ENCODE measurements at places on chromosomes 3 and 15.

DNA sequence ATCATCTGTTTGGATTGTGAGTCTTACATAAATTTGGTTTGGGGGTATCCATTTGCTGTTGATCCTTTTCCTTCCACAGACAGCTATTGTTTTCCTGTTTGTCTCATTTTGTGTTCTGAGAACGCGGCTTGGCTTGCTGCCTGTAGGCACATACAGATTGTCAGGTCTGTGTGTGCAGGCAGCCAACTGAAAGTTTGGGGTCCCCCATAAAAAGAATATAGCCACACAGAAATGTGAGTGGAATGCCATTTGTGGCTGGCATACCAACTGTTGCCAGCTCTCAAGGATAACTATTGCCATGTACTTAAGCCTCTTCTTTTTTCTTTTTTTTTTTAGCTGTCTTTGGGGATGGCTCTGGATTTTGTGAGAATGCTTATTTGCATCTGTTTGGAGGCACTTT is 1308.0 kb downstream of the ROBO1 start:
- DNase-seq = no peak

DNA sequence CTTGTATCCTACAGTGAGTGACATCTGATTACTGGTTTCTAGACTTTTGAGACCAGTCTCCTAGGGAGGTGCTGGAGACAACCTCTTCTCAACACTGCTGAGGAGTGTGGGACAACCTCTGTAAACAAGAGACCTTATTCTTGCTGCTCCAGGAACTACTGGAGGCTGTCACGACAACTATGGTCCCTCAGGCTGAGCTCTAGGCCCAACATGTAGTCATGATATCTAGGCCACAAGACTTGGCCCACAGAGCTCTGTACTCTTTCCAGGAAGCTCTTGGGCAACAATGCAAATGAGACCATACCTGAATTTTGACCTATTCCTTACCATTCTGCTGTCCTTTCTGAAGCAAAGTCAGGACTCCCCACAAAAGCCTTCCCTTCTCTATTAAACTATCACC is 24.3 kb upstream of the HEG1 start:
- no peak for DNase-seq

GRCh38 chr15:36422631-36423030 is 156.8 kb upstream of the CDIN1 start:
- DNase-seq = no peak

- DNase-seq = no peak
Observed at GRCh38 chr3:141410846-141411245, 42.5 kb downstream of the ZBTB38 start.

DNA sequence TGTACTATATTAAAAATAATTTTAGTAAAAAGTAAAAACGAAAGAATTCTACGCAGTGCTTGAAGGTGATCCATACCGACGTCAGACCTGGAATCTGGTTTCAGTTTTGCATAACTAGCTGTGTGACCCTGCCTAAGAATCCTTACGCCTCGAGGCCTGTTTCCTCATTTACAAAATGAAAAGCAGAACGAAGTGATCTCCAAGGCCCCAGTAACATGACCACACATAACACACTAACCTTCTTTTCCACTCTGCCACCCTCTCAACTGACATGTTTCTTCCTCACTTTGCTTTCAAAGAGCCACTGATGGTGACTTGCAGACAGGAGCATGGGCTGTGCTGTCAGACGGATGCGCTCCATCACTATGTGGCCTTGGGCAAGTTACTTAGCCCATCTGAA is 4.8 kb downstream of the MESD start:
- DNase-seq = no peak

- no peak for DNase-seq
Observed at GRCh38 chr3:151214459-151214858, 11.4 kb upstream of the GPR171 start.

DNA sequence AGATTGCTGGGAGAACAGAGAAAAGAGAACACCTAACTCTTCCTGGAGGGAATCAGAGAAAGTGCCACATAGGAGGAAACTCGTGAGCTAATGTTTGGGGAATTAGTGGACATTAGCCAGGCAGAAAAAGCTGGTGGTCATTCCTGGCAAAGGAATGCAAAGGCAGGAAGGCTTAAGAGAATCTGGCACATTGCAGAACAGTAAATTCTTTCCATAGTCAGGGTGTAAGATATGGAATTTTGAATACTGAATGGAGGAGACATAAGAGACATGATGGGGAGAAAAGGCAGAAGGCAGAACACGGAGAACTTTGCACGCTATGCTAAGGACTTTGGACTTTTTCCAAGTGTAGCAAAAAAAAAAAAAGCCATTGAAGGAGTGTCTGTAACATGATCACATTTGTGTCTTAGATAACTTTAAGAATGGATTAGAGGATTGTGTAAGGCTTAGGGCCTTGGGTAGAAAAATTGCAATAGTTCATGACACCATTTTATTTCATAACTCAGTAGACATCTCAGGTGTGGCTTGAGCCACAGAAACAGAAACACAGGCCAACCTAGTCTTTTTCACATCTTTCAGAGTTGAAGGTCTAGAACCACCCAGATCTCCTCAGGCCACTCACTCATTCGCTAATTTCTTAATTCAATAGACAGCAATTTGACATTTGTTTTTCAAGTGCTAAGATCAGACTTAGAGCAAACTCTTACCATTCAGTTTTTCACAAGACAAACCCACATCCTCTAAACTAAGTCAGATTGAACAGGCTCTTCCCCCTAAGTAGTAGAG is 31.2 kb upstream of the CCDC80 start:
- no peak for DNase-seq

- no peak for DNase-seq
Observed at GRCh38 chr3:12175137-12175593, 16.5 kb upstream of the TIMP4 start.

DNA sequence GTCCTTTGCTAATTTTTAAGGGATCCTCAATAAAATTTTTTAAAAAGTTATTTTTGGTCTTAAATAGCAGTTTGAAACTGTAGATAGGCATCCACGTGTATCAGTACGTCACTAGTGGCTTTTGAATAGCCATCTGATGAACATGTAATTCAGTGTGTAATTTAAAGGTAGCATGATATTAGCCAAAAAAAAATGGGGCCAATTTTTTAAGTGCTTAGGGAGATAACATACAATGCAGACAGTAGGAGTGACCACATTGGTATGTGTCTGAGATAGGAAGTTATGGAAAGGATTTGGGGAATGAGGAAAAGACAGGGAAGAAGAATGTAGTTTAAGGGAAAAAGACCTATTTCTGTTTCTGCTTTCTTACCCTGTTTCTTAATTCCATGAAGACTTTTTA is 2.5 kb downstream of the AP4E1 start:
- no peak for DNase-seq

DNA sequence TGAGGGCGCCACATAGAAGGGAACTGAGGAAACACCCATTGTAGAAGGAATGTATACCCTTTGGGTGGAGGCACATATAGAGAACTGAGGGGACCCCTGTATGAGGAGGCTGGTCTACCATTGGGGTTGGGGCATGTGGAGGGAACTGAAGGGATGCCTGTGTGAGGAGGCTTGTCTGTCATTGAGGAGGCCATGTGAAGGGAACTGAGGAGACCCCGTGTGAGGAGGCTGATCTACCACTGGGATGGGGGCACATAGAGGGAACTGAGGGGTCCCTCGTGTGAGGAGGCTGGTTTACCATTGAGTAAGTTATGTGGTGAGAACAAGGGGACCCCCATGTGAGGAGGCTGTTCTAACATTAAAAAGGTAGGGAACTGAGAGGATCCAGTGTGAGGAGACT is 156.1 kb downstream of the FBLN2 start:
- DNase-seq = no peak

GRCh38 chr3:23751212-23751723 is 54.5 kb upstream of the UBE2E1 start:
- DNase-seq = no peak

- DNase-seq = no peak
Observed at GRCh38 chr3:122563717-122564025, 429 bp downstream of the PARP9 start.

GRCh38 chr3:53763353-53763752 is 82.9 kb downstream of the CHDH start:
- no peak for DNase-seq

DNA sequence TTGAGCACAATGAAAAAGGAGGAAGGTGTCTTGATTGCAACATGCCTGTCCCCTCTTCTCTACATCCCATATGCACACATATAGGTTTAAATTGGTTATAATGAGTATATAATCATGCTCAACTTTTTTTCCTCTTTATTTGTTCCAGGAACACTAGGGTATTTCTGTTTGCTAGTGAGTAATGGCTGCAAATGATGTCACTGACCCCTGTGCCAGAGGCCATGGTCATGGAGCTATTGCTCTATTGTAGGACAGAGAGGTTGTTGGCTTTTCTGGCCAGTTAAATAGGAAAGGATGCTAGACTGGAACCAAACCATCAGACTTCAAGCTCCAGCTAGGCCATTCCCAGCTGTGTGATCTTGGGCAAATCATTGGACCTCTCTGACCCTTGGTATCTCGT is 9.6 kb downstream of the ARHGEF3 start:
- DNase-seq = no peak

GRCh38 chr3:194572143-194572789 is 61.0 kb downstream of the TMEM44 start:
- DNase-seq = no peak

GRCh38 chr15:67303490-67304363 is 49.1 kb downstream of the IQCH start:
- no peak for DNase-seq

DNA sequence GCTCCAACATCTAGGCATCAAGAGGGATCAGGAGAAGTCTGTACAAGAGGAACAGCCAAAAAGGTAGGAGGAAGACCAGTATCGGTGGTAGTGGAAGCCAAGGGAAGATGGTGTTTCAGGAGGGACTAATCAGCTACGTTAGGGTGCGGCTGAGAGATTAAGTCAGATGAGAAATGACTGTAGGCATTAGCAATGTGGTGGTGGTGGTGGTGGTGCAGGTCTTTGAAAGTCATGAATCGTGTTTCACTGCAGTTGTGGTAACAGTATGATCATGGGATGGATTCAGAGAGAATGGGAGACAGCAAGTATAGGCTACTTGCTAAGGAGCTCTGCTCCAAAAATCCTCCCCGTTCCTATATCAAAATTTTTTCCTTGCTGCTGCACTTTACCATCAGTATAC is 35.5 kb downstream of the ASTE1 start:
- no peak for DNase-seq

DNA sequence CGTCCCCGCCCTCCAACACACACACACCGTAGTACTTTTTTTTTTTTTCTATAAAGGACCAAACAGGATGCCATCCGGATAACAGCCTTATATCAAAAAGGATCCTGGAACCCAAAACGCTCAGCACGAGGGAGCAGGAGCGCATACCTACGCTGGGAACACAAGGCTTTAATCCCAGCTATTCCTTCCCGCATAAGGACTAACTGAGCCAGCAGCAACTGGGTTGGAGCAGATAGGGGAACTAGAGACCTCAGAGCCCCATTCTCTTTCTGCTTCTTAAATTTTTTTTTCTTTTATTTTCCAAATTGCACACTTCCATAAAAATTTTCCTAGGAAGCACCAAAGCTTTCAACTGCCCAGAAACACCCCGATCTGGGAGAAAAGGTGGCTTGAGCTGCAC is 1.3 kb downstream of the TRANK1 start:
- no peak for DNase-seq

- DNase-seq = no peak
Observed at GRCh38 chr3:180467177-180467576, 134.8 kb upstream of the TTC14 start.

GRCh38 chr15:57256939-57257338 is 119.4 kb upstream of the CGNL1 start:
- no peak for DNase-seq

DNA sequence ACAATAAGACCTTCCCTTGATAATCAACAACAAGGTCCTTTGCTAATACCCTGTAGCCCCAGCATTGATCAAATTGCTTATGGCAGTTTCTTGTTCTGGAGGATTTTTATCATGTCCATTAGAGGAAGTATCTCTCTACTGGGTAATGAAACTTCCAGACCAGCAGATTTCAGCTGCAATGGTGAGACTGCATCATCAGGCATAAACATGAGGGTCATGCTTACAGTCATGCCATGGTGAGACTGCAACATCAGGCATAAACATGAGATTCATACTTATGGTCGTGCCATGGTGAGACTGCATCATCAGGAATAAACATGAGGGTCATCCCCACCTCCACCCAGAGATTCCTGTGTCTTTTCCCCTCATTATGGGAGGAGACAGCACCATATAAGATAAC is 129.0 kb upstream of the LIPC start:
- DNase-seq = no peak

GRCh38 chr3:15331072-15331605 is 1.2 kb downstream of the SH3BP5 start:
- no peak for DNase-seq

All from effector CD4-positive, alpha-beta T cell (primary cell).